ENCODE measurements at places on chromosomes 4 and X.

DNA sequence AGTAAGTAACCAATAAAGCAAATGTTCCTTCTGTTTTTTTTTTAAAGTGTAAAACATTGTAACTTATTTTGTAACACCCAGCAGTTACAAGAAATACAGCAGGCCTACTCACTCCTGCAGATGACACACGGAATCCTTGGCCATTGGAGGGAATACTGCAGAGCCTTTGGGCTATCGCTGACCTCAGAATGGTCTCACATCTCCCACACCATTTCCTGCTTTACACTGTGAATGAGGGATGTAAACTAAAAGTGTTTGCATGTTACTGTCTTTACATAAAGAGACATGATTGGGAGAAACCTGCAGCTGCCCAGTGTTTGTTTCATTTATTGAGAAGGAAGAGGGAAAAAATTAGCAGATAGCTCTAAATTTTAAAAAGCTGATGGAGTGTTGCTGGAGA lies 64.1 kb downstream of the USP46 start:
- DNase-seq, result no peak

DNA sequence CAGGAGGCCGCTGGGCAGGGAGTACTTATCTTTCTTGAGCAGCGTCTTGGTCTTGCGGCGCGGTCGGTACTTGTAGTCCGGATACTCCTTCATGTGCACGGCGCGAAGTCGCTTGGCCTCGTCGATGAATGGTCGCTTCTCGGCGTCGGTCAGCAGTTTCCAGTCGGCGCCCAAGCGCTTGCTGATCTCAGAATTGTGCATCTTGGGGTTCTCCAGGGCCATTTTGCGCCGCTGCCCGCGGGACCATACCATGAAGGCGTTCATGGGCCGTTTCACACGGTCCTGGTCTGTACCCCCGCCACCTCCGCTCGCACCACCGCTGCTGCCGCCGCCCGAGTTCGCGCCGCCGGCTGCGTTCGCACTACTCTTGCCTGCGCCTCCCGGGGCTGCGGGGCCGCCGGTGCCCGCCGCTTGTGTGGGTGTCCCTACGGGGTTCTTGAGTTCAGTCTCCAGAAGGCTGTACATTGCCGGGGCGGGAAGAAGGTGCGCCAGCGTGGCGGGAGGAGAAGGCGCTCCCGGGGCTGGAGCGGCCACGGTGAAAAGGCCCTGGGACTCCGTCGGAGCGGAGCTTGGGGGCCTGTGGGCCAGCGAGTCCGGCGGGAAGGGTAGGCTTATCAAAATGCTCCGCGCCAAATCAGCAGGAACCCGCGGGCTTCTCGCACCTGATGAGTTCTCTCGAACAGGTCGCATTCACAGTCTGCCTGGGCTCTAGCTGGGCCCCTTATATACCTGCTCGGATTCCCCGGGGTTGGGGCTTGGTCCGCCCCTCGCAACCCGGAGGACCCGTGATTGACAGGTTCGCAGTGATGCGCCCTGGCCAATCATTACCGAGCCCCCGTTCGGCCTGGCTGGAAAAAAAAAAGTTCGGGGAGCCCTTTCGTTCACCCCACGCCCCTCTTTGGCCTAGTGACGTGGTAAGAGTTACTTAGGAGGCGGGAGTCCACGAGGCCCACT lies at the start of gene SOX3:
TSS of gene SOX3 (minus strand) at position 699 of the 954 bp plus-strand sequence. CDS start at position 690, 9 bp downstream.
- no peak for DNase-seq

DNA sequence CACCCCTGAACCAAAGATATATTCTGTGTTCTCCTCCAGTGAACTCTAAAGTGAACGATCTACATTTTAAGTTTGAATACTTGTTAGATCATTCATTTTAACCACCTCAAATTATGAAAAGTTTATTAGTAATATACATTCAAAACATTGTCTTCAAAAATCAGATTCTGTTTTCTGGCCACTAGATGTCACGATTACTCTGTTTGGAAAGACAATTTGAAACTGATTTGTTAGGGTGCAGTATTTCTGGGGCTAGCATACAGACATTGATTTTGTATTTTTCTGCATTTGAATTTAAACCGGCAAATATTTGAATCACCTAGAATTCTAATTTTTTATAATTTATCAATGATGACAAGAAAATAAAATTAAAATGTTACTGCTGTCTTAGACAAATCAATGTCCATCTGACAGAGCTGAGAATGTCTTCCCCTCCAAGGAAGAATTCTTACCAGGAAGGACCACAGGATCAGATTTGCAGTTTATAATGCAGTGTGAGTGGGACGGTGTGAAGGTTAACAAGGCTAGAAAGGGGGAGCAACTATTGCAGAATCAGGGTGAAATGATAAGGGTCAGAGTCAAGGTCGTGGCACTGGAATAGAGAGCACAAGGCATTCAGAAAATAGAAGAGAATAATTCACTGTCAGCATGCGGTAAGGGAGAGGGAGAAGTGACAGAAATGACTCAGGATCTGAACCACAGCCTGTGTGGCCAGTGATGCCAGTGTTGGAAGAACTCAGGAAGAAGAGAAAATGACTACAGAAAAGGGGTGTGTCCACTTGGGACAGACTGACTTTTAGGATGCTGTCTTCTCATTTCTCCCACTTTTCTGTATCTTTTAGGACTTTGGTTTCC lies 91.6 kb downstream of the ANXA10 start:
- DNase-seq, result no peak

GRCh38 chr4:129565214-129565613 lies 469.3 kb downstream of the C4orf33 start:
- no peak for DNase-seq

DNA sequence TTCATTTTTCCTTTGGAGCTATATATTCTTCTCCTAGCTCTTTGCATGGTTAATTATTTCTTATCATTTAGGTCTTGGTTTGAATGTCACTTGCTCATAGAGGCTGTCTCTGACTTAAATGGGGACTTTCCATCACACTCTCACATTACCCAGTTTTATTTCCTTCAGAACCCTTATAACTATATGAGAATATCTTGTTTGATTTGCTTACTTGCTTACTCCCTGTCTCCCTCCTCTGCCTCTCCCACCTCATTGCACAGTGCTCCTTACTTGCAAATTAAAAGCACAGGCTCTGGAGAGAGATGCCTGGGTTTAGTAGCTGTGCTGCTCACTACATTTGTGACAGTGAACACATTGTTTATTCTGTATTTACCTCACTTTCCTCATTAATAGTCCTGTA lies 174.6 kb downstream of the SOWAHB start:
- DNase-seq, result no peak

- DNase-seq, result no peak
Measured at GRCh38 chrX:5113128-5113527, 1115.5 kb downstream of the NLGN4X start.

DNA sequence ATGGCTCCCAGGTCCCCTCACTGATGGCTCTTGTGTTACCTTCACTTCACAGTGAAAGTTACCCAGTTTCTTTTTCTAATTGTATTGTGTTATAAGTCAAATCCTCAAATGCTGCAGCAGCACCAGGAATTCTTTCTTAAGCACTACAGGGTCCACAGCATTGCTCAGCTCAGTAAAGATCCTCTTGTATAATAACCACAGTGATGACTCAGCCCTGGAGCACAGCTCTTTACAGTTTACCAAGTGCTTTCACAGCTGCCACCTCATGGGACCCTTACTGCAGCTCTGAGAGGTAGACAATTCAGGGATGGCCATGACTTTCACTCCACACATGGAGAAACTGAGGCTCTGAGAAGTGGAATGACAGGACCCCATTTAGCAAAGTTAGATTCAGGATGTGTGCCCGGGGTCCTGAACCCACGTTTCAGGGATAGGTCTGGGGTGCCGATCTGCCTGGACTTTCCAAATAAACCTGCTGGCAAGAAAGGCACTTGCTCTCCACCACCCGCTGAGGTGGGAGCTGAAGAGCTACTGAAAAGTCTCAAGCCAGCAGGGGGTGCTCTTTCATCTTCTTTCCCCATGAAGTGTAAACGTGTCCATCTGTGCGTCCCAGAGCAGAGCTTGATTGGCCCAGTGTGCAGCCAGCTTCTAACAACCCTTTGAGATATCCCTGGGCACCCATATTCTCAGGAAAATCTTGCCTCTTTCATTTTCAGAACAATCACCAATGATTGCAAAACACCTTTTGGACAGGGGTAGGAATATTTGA lies 35.7 kb upstream of the GABRQ start:
- no peak for DNase-seq

GRCh38 chr4:109989044-109989443 lies 76.4 kb downstream of the EGF start:
- no peak for DNase-seq

- DNase-seq, result no peak
Measured at GRCh38 chr4:93775551-93775950, 53.0 kb upstream of the ATOH1 start.

- no peak for DNase-seq
Measured at GRCh38 chrX:120380699-120381098, 18.8 kb downstream of the ATP1B4 start.

DNA sequence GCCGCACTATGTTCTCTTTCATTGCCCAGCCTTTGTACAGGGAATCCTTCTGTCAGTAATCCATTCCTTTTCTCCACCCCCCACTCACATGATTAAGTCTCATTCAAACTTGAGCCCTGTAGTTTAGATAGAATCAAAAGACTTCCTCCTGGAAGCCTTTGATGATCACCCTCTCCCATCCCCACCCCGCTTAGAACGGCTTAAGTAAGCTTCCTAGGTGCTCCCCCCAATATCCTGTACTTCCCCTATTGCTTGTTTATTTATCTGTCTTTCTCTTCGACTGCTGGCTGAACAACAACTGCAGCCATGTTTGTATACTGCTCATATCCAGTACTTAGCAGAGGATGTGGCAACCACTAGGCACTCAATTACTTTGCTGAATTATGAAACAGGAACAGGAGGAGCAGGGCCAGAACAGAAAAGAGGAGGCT lies 38.5 kb upstream of the GPC3 start:
- no peak for DNase-seq

DNA sequence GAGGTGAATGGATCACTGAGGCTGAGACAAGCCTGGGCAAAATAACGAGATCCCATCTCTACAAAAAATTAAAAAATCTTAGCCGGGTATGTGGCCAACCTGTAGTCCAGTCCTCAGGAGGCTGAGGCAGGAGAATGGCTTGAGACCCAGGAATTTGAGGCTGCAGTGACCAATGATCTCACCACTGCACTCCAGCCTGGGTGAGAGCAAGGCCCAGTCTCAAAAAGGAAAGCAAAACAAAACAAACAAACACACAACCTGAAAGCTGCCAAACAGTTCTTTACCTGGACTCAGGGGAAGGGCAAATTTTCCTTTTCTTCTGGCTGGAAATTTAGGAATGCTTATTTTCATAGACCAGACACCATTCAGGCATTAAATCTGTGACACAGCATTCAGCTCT lies 163.1 kb upstream of the FAT1 start:
- no peak for DNase-seq

- no peak for DNase-seq
Measured at GRCh38 chr4:56668267-56668666, 12.8 kb downstream of the HOPX start.

Measured in activated CD4-positive, CD25-positive, alpha-beta regulatory T cell treated with anti-CD3 and anti-CD28 coated beads, Interleukin-2, amount 50 U/mL, for 72 hours (primary cell).